ENCODE measurements at places on chromosomes 1 and 21.

- DNase-seq: no peak
These were observed 224.5 kb downstream of the ASTN1 start for GRCh38 chr1:176939993-176940392.

- no peak for DNase-seq
These were observed 88.4 kb upstream of the COL6A1 start for GRCh38 chr21:45892916-45893739.

- DNase-seq: no peak
These were observed 2.9 kb downstream of the KRTCAP2 start for GRCh38 chr1:155170101-155170785.

DNA sequence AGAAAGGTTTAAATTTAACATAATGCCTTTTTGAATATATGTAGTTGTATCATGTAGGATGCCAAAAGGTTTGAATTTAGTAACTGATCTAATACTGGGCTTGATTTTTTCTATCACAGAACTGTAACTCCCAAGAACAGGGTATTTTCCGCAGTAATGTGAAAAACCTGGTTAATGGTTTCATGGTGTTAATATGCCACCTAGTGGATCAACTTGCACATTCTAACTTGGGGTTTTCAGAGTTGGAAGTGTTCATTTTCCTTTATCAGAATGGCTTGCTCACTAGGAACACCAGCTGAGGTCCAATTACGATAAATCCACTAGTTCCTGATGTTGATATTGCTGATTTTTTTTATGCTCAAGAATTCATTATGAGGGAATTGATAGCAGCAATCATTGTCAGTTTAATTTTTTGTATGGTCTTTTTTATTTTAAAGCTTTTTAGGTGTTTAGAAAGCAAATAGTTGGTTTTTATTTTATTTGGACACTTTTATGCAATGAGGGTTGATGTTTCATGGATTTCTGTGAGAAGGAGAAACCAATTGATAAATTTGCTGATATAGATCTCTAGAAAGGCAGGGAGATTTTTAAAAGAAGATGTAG is 157.2 kb downstream of the PLA2G4A start:
- DNase-seq: no peak

GRCh38 chr1:106406114-106406513 is 650.4 kb upstream of the PRMT6 start:
- no peak for DNase-seq

DNA sequence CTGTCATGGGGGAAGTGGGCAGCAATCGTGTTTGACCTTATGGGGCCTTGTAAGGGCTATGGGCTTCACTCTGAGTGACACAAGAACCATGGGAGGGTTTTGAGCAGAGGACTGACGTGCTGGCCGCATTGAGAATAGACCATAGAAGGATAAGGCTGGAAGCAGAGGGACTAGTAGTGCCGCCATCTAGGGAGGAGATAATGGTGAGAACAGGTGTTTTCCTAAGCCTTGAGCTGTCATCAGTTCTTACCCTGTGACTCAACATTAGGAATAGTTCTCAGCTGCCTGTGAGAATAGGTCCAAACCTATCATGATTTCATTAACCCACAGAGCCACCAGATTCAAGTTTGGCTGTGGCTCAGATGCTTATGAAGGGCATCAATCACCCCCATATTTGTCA is 228.5 kb downstream of the CACNA1E start:
- no peak for DNase-seq

DNA sequence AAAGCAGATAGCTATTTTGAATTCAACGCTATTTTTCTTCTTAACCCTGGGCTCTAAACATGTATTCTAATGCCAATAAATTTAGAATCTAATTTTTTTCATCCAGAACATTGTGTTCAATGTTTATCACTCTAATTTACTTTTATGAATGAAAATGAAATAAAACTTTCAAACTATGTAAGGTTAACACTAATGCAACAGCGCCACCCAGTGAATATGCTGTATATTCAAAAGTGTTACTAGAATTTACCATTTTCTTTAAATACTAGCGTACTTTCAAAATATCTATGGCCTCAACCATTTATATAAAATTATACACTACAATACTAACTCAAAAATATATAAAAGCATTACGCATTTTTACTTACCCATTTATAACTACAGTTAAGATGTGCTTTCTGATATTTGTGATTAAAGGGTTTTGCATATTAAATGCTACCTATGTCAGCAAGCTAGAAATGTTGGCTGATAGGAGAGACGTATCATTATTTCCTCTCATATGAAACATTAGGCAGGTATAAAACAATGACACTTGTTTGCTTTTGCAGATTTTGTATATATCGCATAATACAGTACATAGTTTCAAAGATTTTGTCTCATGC is 5.9 kb upstream of the NUF2 start:
- DNase-seq: peak; percentile 11

DNA sequence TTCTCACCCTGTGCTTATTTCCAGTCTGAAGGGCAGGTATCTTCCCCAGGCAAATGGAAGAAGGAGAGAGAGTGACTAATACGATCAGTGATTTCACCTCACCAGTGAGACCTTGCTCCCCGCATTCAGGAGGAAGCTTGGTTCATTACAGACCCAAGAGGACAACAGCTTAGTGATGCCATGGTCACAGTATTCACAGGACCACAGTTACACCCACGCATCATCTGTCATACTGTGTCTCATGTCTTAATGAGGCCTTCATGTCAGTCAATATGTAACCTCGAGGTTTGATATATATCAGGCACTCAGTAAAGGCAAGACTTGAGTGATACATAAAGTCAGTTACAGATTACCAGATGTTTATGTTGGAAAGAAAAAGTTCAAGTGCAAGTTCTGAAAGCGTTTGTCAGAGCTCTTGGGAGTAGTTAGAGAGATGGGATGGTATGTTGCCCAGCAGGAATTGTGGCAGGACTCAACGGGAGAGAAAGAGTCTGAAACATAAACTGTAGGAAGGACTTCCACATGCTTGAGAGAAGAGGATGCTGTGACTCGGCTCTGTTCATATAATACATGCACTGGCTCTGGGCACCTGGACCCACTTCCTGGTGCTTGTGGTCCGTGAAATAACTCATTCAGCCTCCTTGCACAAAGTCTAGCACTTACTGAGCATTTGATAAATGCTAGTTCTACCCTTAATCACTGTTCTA is 33.3 kb downstream of the GNPAT start:
- no peak for DNase-seq
